ENCODE measurements at places on chromosomes 12 and 14.

DNA sequence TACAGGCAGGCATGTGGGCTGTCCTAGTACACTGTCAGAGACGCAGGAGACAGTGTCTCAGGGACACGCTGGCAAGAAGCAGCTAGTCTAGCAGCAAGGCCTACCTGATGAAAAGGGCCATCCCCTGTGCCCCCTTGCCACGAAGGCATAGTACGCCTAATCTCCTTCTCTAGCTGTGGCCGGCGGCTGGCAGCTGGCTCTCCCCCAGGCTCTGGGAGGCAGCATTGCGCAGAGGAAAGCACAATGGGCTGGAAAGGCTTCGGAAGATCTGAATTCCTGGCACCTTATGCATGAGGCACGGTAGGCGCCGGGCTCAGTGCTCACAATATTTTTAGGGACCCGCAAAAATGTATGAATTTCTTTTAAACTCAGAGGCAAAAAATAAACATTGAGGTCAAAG, 16.0 kb upstream of the PLEKHH1 start:
- DNase-seq, result no peak

DNA sequence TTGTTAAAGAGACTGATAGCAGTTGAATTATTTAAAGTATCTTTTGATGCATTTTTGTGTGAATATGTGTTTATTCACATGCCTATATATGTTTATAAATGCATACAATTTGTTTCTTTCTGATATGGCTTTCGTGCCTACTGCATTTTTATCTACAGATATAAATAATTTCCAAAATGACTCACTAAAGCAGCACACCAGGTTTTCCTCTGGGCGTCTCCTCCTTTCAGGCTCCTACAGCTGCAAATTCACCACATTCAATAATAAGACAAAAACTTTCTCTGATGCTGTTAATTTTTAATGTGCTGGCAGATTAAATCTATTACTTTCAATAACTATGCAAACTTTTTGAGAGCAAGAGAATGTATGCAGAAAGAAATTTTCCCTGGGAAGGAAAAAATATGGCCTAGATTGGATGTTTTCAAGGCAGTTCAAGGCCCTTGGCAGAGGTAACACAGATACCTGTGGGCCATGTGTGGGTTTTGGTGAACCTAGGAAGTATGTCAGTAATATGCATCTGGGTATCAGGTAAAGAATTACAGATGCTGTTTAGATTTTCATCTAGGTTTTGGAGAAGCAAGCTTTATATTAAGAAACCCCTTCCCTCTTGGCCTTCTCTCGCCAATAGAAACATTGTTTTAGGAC, 381.8 kb downstream of the EGLN3 start:
- no peak for DNase-seq

DNA sequence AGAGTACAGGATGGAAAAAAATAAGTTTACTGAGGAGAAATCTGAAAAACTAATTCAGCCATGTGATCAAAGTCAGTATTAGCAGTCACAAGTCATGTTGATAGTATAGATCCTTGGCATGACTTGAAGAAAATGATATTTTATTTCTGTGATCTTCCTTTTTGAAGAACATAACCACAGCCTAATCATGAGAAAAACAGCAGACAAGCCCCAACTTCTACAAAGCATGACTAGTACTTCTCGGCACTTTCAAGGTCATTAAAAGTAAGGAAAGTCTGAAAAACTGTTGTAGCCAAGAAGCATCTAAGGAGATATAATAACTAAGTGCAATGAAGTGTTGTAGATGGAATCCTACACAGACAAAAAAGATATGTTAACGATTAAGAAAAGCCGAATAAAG, 264.1 kb upstream of the FOXG1 start:
- DNase-seq, result no peak

- DNase-seq, result no peak
These were observed 225.7 kb upstream of the AMIGO2 start for GRCh38 chr12:47305464-47305863.

GRCh38 chr12:108573317-108573716, 10.9 kb downstream of the ISCU start:
- no peak for DNase-seq

DNA sequence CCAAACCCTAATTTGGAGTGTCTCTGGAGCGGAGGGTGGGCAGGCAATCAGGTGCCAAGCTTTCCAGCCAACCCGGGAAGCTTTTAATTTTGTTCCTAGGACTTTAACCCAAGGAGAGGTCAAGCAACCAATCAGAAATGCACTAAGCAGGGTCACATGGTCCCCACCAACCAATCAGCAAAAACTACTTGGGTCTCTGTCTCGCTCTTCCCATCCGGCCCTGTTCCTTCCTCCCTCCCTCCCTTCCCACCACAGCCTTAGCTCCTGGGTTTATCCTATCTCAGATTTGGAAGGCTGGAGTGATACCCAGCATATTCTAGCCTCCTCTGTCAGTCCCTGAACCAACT, 7.3 kb downstream of the HOXC5 start:
- DNase-seq, result no peak

DNA sequence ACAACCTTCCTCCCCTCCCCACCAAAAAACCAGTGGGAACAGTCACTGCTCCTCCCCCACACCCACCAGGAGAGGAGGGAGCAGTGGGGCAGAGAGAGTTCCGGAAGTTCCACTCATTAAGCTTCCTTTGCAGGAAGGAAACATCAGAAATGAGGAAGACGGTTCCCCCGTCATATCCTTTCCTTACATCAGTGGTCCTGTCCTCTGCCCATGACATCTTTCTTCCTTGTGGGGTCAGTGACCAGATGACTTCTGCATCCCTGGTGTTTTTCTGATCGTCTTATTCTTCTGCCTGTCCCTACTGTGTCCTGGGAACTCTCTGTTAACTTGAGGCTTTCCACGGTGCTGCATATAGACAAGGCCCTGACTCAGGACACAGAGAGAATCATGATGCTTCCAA, 40.8 kb upstream of the SPTLC2 start:
- DNase-seq, result no peak

- DNase-seq, result peak; percentile 52
These were observed 11.2 kb upstream of the TCP11L2 start for GRCh38 chr12:106291342-106291741.
